Head of caudate nucleus (tissue), 42 donors: ENCODE measurements at places on chromosomes 6 and 20.
A peak's percentile ranks its signal among the peaks of the same experiment; 100 is the strongest.

GRCh38 chr20:6265204-6265904 is 142.5 kb upstream of the FERMT1 start:
- DNase-seq: no peak

DNA sequence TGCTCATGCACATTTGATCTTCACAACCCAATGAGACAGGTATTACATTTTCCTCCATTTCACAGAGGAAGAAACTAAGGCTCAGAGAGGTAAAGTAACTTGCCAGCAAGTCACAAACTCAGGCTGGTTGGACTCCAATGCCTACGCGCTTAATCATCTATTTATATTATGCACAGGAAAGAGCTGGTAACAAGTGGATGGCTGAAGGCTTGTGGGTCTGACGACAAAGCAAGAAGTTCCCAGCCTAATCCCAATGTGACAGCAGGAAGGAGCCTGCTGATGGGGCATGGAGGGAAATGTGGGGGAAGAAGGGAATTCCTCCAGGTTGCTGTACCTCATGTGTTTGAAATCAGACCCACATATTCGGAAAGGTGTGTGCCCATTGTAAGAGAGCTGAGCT is 3.9 kb downstream of the CDH22 start:
- no peak for DNase-seq

DNA sequence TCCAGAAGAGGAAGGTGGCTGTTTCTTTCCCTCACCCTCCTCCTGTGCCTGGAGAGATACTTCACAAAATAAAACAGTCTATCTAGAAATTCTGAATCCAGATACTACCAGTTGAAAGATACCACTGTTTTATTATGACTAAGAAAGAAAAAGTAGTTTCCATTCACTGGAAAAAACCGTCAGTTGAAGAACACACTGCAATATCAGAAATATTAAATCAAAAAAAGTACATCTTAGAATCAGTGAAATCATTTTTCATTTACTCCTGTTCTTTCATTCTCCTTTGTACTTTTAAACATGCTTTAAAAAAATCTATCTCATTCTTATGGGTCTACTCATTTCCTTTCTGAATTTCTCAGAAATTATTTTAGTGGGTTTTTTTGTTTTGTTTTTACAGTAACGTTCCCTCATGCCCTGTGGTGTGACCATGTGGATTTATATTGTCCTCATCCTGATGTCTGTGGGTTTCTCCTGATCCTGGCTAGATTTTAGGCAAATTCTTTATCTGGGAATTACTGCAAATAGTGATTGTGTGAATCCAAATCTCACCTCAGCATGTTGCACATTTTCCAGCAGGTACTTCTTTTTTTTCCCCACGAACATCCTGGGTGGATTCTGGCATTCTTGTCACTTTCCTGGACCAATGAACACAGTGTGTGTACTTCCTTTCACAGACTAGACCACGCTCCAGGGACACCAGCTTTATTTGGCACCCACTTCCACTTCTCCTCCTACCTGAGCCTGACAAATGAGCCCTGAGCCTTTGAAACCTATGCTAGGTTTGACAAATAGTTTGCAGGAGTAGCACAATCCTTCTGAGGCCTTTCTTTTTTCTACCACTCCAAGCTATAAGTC is 114.0 kb upstream of the LAMP5 start:
- DNase-seq: no peak

GRCh38 chr6:21437581-21437980 is 156.0 kb upstream of the SOX4 start:
- DNase-seq: no peak

GRCh38 chr20:38728911-38729642 is 4.8 kb downstream of the SLC32A1 start:
- no peak for DNase-seq

DNA sequence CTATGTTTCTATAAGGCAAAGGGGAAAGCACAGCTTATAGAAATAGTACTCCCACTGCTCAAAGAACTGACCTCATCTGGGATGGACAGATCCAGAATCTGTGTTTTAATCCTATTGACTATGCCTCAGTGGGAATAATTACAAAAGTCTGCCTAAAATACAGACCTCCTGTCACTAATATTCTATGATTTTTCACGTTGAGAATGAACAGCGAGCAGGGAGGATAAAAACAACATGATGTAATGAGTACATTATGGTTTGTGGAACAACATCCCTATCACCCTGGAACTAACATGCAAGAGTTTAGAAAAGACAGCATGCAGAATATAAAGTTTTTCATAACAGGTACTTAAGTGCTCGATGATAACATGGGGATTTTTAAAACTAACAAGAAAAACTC is 53.9 kb downstream of the EPHA7 start:
- DNase-seq: no peak

DNA sequence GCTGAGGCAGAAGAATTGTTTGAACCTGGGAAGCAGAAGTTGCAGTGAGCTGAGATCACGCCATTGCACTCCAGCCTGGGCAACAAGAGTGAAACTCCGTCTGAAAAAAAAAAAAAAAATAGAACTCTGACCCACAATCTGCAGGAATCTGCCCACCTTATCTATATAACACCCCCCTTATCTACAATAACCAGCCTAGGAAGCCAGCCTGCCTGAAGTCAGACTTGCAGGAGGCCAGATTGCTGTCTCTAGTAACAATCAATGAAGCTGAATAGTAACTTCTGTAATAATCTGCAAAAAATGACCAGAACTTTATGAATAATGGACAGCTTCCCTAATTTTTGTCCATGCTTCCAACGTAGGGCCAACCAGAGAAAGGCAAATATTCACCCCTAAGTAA is 352.5 kb downstream of the CD83 start:
- no peak for DNase-seq

GRCh38 chr20:63055575-63056235 is 48.9 kb upstream of the BHLHE23 start:
- no peak for DNase-seq

DNA sequence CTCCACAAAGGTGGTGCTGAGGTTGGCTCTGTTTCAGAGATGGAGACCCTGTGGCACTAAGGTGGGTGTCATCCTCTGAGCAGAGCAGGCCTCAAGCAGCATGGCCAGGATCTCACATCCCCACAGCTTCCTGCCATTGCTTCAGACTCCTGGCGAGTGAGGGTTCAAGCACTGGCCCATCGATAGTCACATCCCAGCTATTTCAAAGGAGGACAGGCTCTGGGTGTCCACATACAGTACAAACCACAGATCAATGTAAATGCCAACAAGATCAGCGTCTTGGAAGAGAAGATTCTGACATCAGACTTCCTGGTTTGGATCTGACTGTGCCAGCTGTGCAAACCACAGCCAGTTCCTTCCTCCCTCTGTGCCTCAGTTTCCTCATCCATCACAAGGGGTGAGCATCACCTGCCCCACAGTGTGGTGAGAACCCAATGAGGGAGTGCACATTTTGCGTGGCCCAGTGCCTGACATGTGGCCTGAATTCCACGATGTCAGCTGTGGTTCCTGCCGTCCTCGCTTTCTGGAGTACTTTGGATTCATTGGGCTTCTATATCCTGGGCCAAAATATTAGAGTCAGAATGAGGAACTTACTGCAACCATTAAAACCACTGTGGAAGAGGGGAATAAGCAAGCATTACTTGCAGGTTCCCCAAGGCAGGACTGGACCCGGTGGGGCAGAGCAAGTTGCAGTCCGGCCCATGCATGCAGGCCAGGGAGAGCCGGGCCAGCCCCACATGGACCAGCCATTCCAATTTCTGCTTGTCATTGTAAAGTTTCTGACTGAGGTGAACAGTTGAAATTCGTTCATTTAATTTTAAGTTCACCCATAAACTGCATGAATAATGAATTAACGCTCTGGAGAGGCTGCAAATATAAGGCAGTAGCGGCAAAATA is 236.0 kb downstream of the TTLL2 start:
- DNase-seq: no peak

- peak; percentile 88 for DNase-seq
Observed at GRCh38 chr20:59603781-59604541, at the start of gene PHACTR3. PHACTR3 (plus strand) TSS chr20:59604540; CDS start chr20:59605015, 475 bp downstream.

GRCh38 chr6:157569543-157569942 is 188.6 kb downstream of the ZDHHC14 start:
- DNase-seq: no peak

GRCh38 chr6:170285482-170285881 is 5.4 kb downstream of the DLL1 start:
- no peak for DNase-seq

GRCh38 chr6:18742406-18742805 is 355.3 kb downstream of the RNF144B start:
- no peak for DNase-seq

- DNase-seq: no peak
Observed at GRCh38 chr20:32163951-32164350, 43.6 kb downstream of the PLAGL2 start.

DNA sequence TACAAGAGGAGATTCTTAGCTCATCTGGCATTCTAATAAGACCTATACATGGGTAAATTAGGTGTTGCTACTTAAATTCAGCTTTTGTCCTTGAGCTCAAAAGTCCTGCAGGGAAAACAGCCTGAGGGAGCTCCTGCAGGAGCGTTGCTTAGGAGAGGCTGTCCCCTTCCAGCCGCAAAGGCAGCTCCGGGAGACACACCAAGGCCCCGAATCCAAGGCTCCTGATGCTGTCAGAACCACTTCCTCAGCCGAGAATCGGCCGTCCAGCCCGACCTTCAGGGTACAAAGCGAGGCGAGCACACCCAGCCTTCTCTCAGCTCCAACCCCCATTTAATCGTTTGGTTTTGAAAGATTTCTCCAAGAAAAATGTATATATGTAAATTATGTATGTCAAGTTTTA is 87.0 kb downstream of the DACT2 start:
- DNase-seq: no peak

GRCh38 chr6:156832231-156832647 is 55.1 kb downstream of the ARID1B start:
- peak; percentile 52 for DNase-seq

GRCh38 chr20:36277546-36277945 is 28.6 kb upstream of the DLGAP4 start:
- DNase-seq: no peak

- DNase-seq: no peak
Observed at GRCh38 chr20:7760247-7761031, 179.8 kb downstream of the HAO1 start.

GRCh38 chr6:128532136-128532535 is 11.7 kb upstream of the PTPRK start:
- DNase-seq: no peak

DNA sequence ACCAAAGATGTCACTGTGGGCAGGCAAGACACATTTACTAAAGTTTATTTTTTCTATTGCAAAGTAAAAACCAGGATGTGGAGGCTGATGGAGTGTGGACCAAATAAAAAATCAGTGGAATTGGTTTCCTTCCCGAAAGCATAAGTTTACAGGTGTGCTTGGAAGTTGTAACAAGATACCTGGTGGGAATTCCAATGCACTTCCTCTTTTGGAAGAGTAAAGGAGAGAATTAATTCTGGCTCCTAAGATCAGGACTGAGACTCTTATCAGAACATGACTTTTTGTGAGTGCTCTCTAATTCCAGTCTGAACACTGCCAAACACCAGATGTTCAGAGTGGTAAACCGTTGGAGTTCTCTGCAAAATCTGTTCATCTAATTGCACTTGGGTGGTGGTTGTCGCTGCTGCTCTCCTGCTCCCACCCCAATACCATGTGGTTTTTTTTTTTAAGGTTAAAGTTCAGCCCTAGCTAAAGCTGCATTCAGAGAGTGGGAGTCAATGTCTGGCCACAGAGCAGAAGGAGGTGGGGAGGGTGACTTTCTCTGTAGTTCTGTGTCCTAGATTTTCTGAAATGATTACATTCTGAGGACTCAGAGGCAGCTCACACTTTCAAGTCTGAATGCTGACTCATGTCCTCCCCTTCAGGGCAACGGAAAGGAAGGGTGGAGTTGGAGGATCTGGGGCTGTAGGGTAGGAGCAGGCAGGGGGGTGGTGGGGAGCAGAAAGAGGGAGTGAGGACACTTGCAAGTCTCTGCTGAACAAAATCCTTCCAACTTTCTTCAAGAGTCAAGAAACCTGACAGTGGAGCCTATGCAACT is 275.8 kb upstream of the PRDM1 start:
- peak; percentile 11 for DNase-seq

- DNase-seq: no peak
Observed at GRCh38 chr20:37042986-37043972, 52.5 kb downstream of the RBL1 start.

- no peak for DNase-seq
Observed at GRCh38 chr6:138593124-138593877, 94.0 kb upstream of the NHSL1 start.

DNA sequence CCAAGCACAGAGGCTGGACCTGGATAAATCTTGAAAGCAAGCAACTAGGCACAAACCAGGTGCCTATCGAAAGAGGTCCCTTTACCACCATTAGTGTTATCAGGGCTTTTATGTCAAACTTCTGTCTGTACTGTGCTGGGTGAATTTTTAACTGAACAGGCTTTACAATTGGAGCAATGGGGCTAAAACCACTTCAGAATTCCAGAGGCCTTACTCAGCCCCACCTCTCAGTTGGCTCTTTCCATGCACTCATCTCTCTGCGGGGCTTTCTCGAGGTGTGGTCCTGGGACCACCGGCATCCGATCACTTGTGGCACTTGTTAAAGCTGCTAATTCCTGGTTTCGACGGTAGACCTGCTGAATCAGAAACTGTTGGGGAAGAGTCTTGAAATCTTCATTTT is 232.5 kb downstream of the SOX4 start:
- no peak for DNase-seq

- no peak for DNase-seq
Observed at GRCh38 chr6:89830170-89830809, 610 bp downstream of the CASP8AP2 start.

DNA sequence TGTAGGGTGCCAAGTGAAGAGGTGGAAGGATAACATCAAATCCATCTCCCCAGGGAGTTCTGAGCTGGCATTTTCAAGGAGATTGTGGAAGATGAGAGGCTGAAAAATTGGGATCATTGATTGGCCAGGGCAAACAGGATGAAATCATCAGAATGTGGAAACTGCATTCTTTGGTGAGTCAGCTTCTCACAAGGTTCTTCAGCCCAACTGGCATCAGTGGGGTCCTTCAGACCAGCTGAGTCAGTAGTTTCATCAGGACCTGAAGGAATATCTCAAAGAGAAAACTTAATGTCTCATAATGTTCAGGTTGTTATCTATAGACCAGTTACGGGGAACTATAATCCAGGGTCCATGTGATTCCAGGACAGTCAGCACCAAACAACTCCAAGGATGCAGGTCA is 195.8 kb downstream of the HAO1 start:
- DNase-seq: no peak

GRCh38 chr6:14726816-14727493 is 518.9 kb upstream of the JARID2 start:
- no peak for DNase-seq
